Mesangial cell (primary cell): ENCODE measurements at places on chromosomes 16 and 17. TPM values are rescaled to one million over a fixed set of nuclear protein-coding genes. Genes with fewer than 3 reads are reported as not detected.

Gene AMFR
- total RNA-seq: 108 and 120 TPM in 2 replicates

Gene CACNG5
- not detected in 2 replicates for total RNA-seq

Gene CORO6
- total RNA-seq: 1.3 and 4.8 TPM in 2 replicates

Gene SGSM2
- total RNA-seq: 33.7 and 74.5 TPM in 2 replicates

Gene LRRC45
- 17.0 and 33.1 TPM in 2 replicates for total RNA-seq

Gene NEUROD2
- total RNA-seq: not detected in 2 replicates

Gene CASKIN1
- 0.16 and 0.38 TPM in 2 replicates for total RNA-seq

Gene TPSG1
- not detected in 2 replicates for total RNA-seq

Gene CD68
- total RNA-seq: 12.1 and 20.0 TPM in 2 replicates

Gene KRT15
- 1.0 and 2.8 TPM in 2 replicates for total RNA-seq

Gene KRTAP4-1
- not detected in 2 replicates for total RNA-seq

Gene TOP3A
- 21.4 and 26.6 TPM in 2 replicates for total RNA-seq
